ENCODE measurements at places on chromosomes 5 and 9.

GRCh38 chr5:67201897-67202549, 5.4 kb upstream of the CD180 start:
- no peak for DNase-seq

DNA sequence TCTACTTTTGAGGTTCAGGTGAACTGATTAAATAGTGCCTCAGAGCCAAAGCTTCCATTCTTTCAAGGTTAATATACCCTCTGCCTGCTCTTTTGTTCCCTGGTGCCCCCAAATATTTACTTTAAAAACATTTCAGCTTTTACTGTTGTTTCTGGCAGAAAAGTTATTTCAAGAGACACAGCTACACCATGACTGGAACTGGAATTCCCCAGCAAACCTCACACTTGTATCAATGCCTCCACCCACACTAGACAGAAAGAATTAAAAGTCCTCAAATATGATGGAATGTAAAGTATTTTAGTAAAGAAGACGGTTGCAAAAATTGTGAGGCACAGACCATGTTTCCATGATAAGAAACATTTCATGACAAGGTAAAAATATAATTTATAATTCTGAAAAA, 720.2 kb upstream of the TYRP1 start:
- no peak for DNase-seq

DNA sequence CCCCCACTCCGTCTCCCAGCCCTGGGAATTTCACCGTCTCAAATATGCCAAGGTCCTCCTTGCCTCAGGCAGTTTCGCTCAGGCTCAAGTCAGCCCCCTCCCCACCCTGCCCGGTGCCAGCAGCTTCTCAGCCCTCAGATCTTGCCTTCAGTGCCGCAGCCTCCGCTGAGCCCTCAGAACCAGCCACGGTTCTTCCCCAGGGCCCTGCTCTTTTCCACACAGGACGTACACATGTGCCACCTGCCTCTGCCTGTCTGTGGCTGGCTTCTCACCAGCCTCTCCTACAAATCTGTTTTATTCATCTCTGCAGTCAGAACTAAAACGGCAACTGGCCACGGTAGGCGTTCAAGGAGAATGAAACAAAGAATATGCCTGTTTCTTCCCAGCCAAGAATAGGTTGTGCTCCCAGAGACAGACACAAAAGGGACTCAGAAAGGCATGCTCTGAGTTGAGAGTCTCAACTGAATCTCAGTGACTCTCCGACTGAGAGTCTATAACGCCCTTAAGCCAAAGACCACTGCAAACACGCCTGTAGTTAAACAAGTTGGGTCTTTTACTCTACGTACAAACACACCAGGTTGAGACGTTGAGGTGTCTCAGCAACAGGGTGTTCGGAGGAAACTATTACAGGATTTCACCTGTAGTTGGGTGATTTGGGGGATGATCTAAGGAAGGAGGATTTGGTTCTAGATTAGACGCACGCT, 10.6 kb upstream of the GRIN1 start:
- DNase-seq: no peak

- no peak for DNase-seq
These were observed 623.0 kb downstream of the SLCO4C1 start for GRCh38 chr5:101673120-101673519.

DNA sequence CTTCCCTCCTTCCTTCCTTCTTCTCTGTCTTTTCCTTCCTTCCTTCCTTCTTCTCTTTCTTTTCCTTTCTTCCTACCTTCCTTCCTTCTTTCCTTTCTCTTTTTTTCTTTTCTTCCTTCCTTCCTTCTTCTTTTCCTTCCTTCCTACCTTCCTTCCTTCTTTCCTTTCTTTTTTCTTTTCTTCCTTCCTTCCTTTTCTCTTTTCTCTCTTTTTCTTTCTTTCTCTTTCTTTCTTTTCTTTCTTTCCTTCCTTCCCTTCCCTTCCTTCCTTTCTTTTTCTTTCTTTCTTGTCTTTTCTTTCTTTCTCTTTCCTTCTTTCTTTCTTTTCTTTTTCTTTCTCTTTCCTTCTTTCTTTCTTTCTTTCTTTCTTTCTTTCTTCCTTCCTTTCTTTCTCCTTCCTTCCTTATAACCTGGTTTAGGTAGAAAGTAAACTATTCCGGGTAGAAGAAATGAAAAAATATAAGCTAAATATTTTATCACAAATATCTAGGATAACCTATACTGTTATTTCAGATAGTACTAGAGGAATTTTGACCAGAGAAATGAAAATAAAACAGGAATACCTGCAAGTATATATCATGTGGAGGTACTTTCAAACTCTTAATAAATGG, 1741.8 kb upstream of the CDH9 start:
- no peak for DNase-seq

DNA sequence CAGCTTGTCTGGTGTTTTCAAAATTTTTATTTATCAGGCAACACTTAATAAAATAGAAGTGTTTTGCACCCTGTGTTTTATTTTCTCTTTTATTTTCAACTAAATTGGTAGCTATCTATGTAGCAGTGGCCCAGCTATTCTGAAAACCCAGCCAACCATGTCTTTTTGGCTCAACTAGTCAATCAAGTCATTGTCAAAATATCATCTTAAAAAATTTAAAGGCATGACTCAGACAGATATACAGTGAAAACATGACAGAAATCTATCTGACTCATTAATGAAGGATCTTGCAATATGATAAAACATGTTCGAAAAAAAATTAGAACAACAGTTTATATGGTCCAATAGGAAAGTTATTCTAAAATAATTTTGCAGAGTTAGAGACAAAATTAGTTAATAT, 75.1 kb downstream of the HSD17B4 start:
- no peak for DNase-seq

DNA sequence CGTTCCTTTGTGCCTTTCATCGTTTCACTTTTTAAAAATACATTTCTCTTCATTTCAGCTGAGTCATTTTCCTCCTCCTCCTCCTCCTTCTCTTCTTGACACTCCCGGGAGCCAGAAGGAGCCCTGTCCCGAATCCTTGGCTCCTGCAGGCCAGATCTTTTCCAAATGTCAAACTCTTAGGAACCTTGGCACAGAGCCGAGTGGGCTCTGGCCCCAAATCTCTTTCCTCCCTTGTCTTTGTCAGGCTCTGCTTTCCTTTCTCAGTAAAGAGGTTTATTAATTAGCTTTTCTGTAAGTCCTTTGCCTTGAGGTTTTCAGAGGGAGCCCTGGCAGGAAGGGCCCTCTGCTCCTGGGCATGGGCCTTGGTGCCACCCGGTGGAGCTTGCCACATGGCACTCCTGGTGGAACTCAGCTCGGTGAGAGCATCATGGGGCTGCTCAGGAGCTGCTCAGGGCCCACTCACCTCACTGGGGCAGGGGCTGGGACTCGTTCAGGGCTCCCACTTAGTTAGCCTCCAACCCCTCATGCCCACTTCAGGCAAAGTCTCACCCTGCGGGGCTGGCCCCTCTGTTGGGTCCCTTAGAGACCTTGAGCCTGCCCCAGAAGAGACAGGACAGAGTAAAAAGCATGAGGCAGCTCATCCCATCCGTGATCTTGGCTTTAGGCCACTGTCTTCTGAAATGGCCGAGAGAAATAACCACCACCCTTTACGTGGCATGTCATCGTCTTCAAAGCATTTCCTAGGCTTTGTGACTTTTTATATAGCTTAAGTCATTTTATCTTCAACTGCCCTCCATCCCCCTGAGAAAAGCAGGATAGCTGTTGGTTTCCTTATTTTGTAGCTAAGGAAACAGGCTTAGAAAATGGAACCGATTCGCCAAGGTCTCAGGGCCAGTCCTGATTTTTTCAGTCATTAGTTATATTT, 17.1 kb downstream of the STC2 start:
- DNase-seq: no peak

DNA sequence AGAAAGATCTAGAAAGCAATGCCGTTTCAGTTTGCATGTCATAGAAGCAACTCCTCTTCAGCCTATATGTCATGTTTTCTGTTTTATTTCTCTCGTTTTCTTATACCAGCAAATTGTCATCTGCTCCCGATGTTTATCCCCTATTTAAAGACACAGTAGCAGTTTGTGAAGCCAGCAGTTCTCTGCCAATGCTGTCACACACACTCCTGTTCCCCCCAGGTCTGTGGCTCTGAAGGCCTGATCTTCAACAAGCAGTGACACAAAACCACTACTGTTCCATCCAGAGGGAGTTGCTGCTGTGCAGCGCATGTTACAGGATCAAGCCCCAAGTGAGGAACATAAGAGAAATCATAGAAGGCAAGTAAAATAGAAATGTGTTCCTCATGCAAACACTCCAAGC, 364.1 kb upstream of the SLC30A5 start:
- DNase-seq: no peak

DNA sequence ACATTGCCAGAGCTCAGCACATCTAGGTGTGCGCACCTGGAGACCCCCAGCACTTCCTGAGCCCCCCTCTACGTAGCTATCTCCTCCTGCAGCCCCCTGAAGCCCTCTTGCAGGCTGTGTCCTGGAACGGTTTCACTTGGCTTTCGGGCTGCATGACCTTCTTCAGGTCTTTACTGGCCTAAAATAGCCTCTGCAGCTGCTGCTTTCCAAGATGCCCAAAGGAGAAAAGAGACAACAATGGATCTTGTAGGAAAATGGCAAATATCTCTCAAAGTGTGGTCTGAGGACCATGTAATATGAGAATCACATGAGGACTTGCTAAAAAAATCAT, 6.6 kb upstream of the ERMP1 start:
- no peak for DNase-seq

- no peak for DNase-seq
These were observed 83.0 kb downstream of the SMC2 start for GRCh38 chr9:104177003-104177611.

DNA sequence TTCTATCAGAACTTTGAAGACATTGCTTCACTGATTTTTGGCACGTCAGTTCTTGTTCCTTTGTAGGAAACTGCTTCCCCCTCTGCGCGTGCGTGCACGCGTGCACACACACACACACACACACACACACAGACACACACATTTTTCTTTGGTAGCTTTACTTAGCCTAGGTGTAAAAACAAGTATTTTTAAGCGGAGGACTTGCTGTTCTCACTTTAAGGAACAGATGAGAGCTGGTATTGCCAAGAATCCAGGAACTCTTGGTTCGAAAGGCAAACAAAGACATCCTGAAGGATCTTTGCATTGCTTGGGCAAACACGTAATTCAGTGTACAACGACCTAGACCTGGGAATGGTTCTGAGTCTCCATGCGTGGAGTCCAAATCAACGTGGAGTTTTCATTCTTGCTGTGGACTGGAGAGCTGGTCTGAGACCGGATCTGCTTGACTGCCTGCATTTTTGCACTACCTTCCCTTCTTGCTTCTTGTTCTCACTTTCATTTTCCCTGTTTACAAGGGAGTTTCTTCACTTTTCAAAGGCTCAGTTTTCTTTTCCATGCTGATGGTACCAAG, 8.2 kb downstream of the TMEM268 start:
- no peak for DNase-seq

- DNase-seq: peak; percentile 7
These were observed 80.7 kb downstream of the LMX1B start for GRCh38 chr9:126694206-126695081.

GRCh38 chr5:76333571-76333970, 69.5 kb upstream of the IQGAP2 start:
- DNase-seq: no peak

GRCh38 chr9:34437006-34437925, 21.1 kb downstream of the FAM219A start:
- peak; percentile 56 for DNase-seq

- DNase-seq: no peak
These were observed 128.8 kb downstream of the TMC1 start for GRCh38 chr9:72650206-72650605.

GRCh38 chr9:119634006-119634405, 264.8 kb upstream of the BRINP1 start:
- no peak for DNase-seq

Data from activated CD8-positive, alpha-beta memory T cell treated with anti-CD3 and anti-CD28 coated beads, Interleukin-2, amount 50 U/mL, for 4 hours (primary cell).